Bronchial epithelial cell (primary cell): ENCODE measurements at places on chromosomes 6 and 20. TPM values are rescaled to one million over a fixed set of nuclear protein-coding genes. Genes with fewer than 3 reads are reported as not detected.

GRCh38 chr20:25317351-25318075 is 69.6 kb downstream of the PYGB start:
- no peak for DNase-seq

GRCh38 chr20:51484141-51484815 is 58.2 kb downstream of the NFATC2 start:
- no peak for DNase-seq

DNA sequence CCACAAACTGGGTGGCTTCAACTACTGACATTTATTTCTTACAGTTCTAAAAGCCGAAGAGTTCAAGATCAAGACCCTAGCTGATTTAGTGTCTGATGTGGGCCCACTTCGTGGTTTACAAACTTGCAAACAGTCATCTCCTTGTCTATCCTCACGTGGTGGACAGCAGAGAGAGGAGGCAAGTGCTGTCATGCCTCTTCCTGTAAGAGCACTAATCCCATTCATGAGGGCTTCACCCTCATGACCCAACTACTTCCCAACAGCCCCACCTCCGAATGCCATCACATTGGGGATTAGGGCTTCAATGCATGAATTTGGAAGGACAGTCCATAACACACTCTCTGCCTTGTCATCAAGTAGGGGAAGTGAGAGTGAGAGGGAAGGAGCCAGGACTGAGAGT is 15.6 kb upstream of the ISM1 start:
- peak; percentile 49 for DNase-seq

DNA sequence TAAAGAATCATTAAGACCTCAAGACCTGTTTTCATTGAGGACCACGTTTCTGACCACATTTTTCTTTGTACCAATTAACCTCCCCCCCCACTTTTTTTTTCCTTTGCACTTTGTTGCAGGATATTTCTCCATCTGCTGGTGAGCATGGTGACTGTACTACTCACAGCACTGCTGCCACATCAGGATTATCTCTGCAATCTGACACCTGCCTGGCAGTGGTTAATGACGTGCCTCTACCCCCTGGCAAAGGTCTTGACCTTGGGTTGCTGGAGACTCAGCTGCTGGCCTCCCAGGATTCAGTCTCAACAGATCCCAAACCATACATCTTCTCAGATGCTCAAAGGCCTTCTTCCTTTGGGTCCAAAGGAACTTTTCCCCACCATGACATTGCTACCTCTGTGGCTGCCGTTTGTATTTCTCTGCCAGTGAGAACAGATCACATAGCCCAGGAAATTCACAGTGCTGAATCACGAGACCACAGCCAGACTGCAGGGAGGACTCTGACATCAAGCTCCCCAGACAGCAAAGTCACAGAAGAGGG is 46.6 kb upstream of the EDN3 start:
- no peak for DNase-seq

GRCh38 chr20:39249798-39250197 is 287.7 kb downstream of the DHX35 start:
- no peak for DNase-seq

GRCh38 chr6:24069526-24069925 is 56.5 kb upstream of the NRSN1 start:
- no peak for DNase-seq

Gene PTCHD4
- 1.8 and 2.6 TPM in 2 replicates for total RNA-seq

Gene COQ3
- 7.4 and 8.4 TPM in 2 replicates for total RNA-seq

DNA sequence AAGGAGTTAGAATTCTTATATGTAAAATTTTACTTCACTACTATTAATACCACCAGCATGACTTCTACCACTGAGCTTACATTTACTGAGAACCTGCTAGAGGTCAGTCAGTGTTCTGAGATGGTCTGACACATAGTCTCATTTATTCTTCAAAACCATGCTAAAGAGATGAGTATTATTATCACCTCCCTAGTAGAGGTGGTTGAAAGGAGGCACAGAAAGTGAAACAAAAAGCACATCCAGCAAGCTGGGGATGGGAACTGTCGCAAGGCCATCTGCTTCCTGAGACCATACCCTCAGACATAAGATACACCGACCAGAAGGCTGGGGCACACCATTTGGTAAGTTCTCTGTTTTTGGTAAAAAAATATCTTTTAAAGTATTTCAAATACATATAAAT is 137.7 kb downstream of the INSM1 start:
- no peak for DNase-seq

- DNase-seq, result no peak
Measured at GRCh38 chr6:41208439-41209106, 7.6 kb upstream of the TREML2 start.

DNA sequence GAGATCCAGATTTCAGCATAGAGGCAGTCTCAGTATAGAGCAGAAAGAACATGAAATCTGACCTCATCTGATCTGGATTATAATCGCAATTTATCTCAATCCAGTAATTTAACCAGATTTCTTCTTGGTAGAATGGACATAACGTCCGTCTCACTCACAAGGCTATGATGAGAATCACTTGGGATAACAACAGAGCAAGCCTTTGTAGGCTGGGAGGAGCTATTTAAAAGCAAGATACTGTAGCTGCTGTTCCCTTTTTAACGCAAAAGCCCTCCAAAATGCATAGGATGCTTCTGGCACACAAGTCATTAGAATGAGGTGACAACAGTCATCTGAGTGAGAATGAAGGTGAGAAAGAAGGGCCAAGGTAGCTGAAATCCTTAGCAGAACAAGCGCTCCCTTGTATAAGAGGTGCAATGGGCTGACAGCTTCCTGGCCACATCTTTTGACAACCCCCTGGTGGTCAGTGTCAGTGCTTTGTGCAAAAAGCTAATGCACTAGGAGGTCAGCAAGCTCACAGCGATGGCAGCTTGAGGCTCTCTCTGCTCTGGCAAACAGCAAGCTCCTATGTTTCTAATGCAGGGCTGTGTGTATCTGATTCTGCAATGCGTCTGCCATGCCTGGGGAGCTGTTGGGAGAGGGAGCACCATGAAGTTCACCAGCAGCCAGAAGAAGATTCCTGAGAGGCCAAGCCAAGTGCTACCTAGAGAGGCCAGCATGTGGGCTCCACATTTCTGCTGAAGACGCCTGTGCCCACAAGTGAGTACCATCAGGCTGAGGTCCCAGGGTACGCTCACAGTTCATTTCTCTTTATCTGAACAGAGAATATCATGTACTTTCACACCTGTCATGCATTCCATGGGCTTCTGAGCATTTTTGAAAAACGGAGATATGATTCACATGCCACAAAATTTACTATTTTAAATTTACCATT is 16.2 kb downstream of the METTL24 start:
- no peak for DNase-seq

Gene PAK5
- total RNA-seq, result not detected in 2 replicates

Gene PNPLA1
- total RNA-seq, result 0.26 and 1.2 TPM in 2 replicates

Gene MLIP
- 0.53 and 9.3 TPM in 2 replicates for total RNA-seq

Gene LAMP5
- not detected in 2 replicates for total RNA-seq

- DNase-seq, result no peak
Measured at GRCh38 chr20:46341074-46342009, 33.0 kb upstream of the CDH22 start.

- DNase-seq, result no peak
Measured at GRCh38 chr6:30364591-30364990, 19.6 kb downstream of the RPP21 start.

Gene ZNF217
- 24.7 and 31.6 TPM in 2 replicates for total RNA-seq

Gene FBXO5
- 1.4 and 1.8 TPM in 2 replicates for total RNA-seq

GRCh38 chr6:83600459-83600858 is 88.1 kb downstream of the PRSS35 start:
- no peak for DNase-seq

- DNase-seq, result no peak
Measured at GRCh38 chr6:32177183-32177787, 920 bp upstream of the RNF5 start.

Gene GLO1
- 95.0 and 97.8 TPM in 2 replicates for total RNA-seq

- peak; percentile 60 for DNase-seq
Measured at GRCh38 chr6:33695451-33695887, 16.0 kb downstream of the UQCC2 start.

GRCh38 chr20:46458866-46459750 is 52.7 kb upstream of the ELMO2 start:
- DNase-seq, result peak; percentile 21

DNA sequence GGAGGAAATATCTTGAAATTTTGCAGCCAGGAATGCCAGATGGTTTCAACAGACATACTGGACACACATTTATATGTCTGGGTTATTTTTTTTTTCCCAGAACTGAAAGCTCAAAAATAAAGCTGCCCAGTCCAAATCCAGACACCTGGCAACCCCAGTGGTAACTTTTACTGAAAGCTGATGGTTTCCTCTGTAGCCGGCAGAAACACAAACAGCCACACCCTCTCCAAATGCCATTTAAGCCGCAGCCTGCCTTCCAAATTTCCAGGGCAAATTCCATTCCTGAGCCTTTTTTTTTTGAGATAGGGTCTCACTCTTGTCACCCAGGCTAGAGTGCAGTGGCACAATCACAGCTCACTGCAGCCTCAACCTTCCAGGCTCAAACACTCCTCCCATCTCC is 6.5 kb upstream of the PREX1 start:
- no peak for DNase-seq

GRCh38 chr6:921400-921799 is 228.5 kb upstream of the EXOC2 start:
- no peak for DNase-seq
